ENCODE measurements at places on chromosomes 1 and 21.

DNA sequence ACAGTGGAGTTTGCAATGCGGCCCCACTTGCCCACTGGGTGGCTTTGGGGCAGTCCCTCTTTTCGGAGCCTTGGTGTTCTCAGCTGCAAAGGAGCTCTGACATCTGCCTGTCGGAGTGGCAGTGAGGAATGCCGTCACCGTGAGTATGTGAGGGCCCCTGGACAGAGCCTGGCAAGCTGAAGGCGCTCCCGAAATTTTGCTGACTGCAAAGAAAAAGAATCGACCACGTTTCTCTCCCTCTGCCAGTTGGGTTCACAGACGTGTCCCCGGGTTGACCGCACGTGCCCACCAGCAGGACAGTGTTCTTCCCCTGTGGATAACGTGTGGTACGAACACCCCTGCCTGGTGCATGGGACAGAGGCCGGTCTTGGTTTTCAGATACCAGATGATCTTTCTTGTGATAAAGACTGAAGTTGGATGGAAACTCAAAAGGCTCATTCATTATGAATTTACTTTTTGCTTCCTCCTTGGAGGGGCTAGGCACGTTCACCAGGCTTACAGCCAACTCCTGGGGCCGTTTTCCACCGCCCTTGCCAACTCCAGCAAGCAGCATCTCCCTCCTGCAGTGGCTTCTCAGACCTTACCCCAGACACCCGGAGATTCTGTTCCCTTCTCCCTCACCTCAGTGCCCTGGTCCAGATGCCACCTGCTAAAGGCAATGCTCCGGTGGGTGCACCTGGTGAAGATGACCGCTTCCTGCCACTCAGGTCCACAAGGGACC lies 29.7 kb downstream of the ECE1 start:
- DNase-seq, result no peak

DNA sequence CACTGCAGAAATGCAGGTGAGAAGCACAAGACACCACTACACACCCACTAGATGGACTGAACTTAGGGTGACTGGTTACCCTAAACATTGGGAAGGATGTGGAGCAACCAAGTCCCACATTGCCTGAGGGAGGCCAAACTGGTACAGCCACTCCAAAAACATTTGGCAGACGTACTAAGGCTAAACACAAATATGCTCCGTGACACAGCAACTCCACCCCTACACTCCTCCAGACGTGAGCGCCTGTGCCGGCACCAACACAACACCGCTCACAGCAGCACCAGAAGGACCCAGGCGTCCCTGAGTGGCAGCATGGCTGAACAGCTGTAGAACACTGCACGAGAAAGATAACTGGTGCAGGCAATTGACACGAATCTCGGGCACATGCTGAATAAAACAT lies 14.7 kb downstream of the PTTG1IP start:
- no peak for DNase-seq

DNA sequence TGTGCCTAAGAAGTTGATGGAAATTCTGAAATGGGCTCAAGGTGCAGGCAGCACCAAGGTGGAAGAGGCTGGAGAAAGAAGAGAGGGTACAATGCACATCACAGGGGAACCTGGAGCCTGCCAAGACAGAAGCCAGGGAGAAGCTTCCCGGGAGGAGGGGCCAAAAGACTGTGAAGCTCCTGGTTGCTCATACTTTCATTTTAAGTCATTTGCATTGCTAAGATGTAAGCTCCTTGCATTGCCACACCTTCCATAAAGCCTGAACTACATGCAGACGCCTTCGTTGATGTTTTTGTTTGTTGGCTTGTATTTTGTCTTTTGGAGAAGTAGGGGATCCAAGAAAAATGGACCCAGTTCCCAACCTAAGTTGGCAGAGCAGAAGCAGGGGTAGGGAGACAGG lies 69.0 kb downstream of the HMGB4 start:
- DNase-seq, result no peak

DNA sequence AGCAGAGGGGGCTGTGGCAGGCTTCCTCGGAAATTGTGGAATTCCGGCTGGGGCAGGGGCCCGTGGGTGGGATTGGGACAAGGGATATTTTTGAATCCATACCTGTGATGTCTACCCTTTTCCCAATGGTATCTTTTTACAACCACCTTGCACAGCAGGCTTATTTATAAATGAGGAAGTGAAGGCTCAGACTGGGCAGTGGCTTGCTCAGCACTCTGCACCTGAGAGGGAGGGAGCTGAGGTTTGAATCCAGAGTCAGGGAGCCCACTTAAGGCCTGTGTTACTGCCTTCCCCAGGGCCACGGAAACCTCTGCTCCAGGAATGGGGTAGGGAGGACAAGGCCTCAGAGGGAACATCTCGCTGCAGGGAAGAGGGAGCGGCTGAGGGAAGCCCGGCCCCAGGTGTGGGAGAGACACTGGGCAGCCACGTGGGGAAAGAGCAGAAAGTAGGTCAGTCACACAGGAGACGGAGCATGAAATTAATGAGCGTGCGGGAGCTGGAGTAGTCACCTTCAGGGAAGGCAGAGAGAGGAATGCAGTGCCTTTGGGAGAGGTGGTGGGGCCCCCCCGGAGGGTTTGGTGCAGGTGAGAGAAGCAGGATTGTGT lies 35.4 kb upstream of the SCMH1 start:
- no peak for DNase-seq

DNA sequence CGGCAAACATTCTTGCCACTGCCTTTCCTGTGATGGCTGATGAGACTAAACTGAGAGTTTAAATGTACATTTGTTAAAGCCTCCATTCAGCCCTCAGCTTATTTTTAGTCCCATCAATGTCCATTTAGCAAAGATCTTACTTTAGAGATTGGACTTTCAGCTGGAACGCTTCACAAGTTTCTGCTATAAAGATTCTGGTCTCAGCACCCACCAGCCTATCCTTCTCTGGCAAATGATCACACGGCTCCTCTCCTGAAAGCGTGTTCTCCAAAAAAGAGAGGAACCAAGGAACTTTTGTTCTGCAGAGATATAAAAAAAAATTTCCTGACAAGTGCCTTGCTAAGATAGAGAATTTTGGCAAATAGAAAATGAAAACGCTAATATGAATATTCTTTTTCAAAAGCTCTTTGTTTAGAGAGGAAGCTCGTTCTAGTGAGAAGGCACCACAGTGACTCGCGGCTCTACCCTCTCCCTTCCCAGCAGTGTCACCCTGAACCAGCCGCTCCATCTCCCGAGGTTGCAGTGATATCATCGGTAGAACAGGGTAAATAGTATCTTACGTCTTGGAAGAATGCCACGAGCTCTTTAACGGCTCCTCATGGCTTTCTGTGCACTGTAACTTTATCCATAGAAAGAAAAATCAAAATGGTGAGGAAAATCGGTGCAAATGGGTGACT lies 200.2 kb downstream of the APP start:
- peak; percentile 44 for DNase-seq

DNA sequence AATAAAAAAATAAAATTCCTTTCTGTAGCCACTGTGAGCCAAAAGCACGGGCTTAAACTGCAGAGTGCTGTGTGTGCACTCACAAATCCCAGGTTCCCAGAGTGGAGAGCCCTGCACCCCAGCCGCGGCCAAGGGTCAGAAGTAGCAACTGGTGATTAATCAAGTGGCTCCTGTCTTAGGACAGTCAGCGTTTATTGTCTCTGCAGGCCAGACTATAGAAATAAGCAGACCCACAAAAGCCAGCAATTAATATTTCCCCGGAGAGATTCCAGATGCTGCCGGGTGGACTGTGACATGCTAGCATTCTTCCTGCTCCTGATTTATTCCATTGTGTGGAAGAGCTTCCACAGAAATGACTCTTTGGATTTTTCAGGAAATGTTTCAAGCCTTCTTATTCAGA lies 412.2 kb downstream of the KIF26B start:
- DNase-seq, result peak; percentile 12

DNA sequence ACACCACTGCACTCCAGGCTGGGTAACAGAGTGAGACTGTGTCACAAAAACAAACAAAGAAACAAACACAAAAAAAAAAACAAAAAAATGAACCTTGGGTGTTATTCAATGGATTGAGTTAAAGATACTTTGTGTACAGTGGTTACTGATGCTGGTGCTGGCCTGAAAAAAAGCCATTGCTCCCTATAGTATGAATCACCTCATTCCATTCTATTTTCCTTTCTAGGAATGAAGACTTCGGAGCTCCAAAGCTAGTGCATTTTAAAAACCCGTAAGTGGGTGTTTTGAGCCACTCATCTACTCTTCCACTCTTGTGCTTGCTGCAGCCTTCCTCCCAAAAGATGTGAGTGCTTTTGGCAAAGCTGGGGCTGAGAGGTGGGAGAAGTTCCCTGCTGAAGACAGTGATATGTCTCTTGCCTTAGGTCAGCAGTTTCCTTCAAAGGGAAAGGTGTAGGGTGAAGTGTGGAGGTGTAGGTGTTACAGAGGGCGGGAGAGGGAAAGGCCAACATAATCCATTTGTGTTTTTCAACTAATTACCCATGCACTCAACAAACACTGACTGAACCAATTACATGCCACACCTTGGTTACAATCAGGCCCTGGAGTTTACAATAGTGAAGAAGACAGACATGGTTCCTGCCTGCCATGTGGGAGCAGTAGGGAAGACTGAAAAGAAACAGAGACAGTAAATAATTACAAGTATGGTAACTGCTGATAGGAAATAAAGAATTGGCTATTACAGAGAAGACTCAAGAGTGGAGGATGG lies 55.0 kb upstream of the SERBP1 start:
- DNase-seq, result no peak

GRCh38 chr1:107142140-107142542 lies 1.3 kb downstream of the NTNG1 start:
- DNase-seq, result peak; percentile 70

GRCh38 chr1:174051956-174052355 lies 29.8 kb upstream of the RC3H1 start:
- DNase-seq, result peak; percentile 87

DNA sequence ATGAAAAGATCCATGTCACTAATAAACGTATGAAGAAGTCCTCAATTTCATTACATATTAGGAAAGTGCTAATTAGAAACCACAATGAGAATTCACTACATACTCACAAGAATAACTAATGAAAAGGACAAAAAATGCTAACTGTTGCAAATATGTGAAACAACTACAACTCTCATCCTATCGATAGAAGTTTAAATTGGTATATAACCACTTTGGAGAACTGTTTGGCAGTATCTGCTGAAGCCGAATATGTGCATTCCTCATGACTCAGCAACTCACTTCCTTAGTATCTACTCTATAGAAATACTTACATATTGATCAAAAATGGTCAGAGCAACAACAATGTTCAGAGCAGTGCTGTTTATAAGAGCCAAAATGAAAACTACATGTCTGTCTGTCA lies 66.8 kb downstream of the PLPPR4 start:
- DNase-seq, result no peak

DNA sequence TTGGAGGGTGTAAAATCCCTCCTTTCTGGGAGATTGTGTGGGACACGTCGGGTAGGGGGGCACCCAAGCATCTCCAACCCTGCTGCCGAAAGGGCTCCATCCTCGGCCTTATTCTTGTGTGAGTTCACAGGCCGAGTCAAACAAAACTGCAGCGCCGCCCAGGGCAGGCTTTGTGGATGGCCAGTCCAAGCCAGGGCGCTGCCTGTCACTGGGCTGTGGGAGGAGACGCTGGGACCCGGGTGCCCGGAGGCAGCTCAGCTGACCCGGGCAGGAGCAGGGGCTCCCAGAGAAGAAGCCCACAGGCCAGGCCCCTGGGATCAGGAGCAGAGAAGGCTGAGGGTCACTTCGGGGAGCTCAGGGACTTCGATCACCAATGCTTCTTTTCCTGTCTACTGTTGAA lies 31.8 kb upstream of the ARHGEF16 start:
- DNase-seq, result no peak

DNA sequence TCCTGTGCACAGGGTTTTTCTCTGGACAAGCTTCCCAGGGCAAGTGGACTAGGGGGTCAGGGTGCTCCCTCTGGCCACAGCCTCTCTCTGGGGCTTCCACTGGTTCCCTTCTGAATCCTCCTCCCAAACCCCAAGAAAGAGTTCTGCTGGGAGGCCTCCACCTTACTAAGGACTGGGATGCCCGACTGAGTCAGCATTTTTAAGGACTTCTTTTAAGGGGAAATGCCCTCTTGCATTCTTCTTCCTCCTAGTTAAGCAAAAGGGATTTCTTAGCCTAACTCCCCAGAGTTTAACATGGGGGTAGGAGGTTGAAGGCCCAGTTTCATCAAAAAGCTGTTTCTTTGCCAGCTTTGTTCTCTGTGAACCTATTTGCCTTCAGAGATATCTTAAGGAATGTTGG lies 99.7 kb upstream of the KRTAP19-8 start:
- no peak for DNase-seq

DNA sequence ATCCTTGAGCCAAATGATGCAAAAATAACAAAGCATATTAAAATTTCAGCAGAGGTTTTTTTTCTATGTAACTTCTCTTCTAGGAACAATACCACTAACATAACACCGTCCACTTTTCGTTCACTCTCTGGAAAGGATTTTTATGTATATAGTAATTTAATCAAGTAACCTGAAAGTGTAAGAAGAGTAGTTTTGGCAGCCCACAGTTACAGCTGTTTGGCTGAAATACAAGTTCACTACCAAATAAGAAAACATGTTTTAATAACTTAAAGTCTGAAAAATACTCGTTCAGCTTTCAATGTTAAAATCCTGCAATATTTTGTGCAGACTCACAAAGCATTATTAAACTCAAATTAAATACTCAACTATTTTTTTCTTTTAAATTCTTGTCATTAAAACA lies 896.8 kb upstream of the ADGRL4 start:
- no peak for DNase-seq

GRCh38 chr21:28257276-28257675 lies 735.4 kb downstream of the LTN1 start:
- DNase-seq, result peak; percentile 80

GRCh38 chr1:60600532-60600931 lies 481.8 kb upstream of the NFIA start:
- no peak for DNase-seq

DNA sequence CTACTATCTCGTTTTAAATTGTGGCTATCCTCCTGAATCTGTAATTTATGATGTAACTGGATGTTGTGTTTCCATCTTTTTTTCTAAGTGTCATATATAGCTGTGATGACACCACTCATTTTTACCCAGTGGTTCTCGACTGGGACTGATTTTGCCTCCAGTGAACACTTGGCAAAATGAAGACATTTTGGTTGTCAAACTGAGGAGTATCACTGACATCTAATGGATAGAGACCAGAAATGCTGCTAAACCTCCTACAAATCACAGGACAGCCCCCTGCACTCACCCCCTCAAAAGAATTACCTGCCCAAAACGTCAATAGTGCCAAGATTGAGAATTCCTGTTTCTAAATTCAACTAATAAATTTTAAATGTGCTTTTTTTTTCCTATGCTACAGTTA lies 1.9 kb downstream of the TRMT13 start:
- DNase-seq, result peak; percentile 17

DNA sequence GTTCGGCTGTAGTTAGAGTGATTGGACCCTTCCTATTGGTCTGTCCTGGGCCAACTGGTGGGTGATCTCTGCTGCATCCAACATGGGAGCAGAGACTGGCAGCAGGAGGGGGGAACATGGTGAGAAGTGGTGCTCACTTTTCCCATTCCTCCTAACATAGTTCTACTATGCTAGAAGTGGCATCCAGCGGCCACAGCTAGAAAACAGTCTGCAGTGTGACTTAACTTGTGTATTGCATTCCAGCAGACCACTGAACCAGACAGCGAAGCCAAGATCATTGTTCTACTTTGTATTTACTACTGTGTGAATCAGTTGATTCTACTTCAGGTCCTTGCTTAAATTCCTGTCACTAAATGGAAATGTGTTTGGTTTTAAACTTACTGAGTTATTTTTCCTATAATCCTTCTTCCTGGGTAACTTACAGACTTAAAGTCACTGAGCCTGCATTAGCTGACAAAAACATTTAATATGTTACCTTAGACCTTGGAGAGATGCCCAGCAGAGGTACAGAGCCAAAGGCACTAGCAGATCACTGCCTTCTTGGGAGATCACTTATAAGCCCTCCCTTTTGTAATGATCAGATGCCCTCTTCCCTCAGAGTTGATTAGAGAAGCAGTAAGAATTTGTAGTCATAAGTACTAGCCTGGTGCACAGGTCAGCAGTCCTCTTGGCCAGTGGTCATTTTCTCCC lies 8.2 kb downstream of the FABP3 start:
- DNase-seq, result no peak
